ENCODE measurements at places on chromosomes 4 and X.

- DNase-seq = no peak
Measured at GRCh38 chr4:100582146-100582545, 64.3 kb upstream of the EMCN start.

GRCh38 chrX:19195243-19195610, 73.0 kb upstream of the ADGRG2 start:
- DNase-seq = no peak

DNA sequence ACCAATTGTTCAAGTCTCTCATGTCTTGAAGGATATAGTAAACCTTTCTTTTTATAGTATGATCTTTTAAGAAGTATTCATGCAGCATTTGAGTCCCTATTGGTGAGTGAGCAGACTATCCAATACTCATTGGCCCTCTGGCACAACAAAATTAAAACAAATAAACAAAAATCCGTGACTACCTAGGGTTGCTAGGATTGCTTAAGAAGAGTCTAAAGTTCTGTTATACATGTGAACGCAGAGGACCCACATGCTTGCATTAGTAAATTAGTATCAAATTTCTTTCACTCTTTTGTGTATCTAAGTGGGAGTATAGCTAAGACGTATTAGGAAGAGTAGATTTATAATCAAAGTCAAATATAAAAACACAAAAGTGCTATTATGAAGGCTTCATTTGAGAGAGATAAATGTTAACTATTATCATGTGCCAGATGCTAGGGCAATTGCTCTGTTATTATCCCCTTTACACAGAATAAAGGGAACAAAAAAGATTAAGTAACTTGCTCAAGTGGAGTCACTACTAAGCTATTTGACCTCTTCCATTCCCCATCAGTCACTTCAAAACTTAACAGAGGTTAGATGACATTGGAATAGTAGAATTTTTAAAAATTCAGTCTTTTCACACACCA, 29.2 kb upstream of the LARP1B start:
- no peak for DNase-seq

GRCh38 chr4:48073567-48074103, 57.1 kb downstream of the NIPAL1 start:
- no peak for DNase-seq

DNA sequence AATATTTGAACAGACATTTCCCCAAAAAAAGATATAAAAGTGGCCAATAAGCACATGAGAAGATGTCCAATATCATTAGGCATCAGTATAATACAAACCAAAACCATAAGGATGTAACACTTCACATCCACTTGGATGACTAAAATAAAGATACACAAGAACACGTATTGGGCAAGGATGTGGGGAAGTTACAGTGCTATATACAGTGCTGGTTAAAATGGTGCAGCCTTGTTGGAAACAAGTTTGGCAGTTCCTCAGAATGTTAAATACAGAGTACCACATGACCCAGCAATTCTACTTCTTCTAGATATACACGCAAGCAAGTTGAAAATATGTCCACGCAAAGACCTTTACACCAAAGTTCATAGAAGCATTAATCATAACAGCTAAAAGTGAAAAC, 58.9 kb downstream of the HAUS3 start:
- DNase-seq = no peak

DNA sequence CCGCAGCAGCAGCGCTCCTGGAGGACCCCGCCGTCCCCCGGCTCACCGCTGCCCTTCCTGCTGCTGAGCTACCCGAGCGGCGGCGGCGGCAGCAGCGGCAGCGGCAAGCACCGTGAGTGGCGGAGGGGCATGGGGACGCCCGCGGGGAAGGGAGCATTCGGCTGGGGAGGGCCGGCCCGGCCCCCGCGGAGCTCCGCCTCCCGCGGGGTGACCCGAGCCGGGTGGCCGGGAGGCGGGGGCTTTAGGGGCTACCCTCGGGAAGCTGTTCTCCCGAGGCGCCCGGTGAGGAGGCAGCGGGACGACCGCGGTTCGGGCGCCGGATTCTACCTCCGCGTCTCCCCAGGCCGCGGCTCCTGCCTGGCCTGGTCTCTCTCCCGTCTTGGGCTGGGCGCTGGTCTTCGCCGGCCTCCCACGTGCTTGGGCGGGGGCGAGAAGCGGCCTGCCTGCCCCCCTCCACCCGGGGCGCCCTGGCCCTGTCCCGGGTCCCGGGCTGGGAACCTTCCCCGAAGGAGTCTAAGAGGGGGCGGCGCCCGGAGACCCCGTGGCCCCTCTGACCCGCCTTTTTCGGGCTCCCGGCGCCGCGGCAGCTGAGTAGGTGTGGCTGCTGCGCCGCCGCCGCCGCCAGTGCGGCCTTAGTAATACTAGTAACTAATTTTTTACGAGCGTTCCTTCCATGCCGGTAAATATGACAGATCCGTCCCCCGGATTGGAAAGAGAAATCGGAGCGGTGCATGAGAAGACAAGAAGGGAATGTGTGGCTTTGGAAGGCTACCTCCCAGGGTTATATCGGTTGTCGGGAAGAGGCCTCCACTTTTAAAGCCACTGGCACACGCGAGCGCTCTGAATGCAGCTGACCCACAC, 16.4 kb upstream of the RUFY3 start:
- peak; percentile 75 for DNase-seq

- no peak for DNase-seq
Measured at GRCh38 chr4:182169987-182170386, 73.2 kb upstream of the TENM3 start.

- DNase-seq = no peak
Measured at GRCh38 chr4:71201817-71202576, 136.8 kb upstream of the SLC4A4 start.

DNA sequence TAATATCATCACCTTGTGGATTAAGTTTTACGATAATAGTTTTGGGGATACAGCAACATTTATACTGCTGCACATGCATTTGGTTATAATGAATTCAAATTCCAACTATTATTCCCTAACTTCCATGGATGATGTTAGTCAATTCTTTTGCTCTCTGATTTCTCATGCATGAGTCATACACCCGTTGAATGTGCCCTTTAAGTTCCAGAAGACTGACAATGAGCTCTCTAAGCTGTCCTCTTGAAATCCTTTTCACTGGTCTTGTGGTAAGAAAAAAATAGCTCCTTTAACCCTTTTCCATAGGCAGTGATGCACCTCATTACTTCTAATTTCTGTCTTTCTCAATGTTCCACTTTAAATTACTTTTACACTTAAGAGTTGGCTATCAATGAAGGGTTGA, 1095.2 kb upstream of the POU3F4 start:
- DNase-seq = no peak

DNA sequence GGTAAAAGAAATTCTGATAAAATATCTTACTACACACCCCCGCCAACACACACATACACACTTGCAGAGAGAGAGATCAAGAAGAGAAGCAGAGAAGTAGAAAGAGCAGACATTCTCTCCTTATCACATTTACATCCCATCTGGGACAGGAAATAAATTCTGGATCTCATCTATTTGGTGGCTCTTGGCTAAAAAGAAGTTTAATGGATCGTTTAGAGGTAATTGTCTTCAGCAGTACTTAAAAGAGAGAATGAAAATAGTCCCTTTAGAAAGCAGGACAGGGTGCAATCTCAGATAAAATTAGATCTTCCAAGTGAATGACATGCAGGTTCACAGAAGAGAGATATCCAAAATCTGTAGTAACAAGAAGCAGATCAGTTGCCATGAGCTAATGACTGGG, 1392.5 kb downstream of the RAPGEF2 start:
- DNase-seq = no peak

- DNase-seq = no peak
Measured at GRCh38 chrX:110665223-110666002, 130.2 kb downstream of the CHRDL1 start.

GRCh38 chr4:169682372-169683047, 62.1 kb downstream of the CLCN3 start:
- no peak for DNase-seq

DNA sequence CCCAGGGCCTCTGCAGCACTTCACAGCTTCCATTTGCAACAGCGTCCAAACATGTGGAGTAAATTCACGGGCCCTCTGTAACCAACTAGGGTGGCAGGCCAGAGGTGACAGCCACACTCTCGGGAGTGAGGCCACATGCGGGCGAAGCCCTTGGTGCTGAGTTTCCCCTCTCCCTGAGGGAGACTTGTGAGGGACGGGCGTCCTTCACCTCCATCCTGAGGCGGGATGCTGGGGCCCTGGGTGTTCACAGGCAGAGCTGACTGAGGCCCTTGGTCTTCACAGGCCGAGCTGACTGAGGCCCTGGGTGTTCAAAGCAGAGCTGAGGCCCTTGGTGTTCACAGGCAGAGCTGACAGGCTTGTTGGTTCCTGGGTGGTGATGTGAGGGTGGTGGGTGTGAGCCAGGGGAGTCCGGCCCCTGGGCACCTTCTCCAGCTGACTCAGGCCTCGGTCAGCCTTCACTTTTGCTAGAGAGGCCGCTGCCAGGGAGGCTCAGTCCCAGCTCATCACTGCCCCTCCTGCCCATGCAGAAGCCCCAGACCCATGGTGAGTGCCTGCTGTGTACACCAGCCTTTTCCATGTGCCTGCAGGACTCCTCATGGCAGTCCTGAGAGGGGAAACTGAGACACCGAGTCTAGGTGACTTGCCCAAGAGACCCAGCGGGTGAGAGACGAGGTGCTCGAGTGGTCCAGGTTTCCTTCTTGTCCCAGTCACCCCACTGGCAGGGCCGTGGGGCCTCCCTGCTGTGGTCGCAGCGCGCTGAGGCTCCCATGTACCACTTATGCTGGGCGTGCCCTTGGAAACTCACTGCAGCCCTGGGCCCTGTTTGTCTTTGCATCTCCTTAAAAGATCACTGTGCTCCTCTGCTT, 8.5 kb downstream of the WFS1 start:
- no peak for DNase-seq

DNA sequence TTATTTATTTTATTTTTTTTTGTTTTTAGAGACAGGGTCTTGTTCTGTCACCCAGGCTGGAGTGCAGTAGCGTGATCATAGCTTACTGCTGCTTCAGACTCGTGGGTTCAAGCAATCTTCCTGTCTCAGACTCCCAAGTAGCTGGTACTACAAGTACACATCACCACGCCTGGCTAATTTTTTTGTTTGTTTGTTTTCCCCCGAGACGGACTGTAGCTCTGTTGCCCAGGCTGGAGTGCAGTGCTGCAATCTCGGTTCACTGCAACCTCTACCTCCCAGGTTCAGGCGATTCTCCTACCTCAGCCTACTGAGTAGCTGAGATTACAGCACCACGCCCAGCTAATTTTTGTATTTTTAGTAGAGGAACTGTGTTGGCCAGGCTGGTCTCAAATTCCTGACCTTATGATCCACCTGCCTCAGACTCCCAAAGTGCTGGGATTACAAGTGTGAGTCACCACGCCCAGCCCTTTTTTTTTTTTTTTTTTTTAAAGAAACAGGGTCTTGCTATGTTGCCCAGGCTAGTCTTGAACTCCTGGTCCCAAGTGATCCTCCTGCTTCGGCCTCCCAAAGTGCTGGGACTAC, 32.2 kb downstream of the COPS4 start:
- DNase-seq = no peak

- no peak for DNase-seq
Measured at GRCh38 chr4:74005528-74005927, 7.1 kb upstream of the CXCL5 start.

DNA sequence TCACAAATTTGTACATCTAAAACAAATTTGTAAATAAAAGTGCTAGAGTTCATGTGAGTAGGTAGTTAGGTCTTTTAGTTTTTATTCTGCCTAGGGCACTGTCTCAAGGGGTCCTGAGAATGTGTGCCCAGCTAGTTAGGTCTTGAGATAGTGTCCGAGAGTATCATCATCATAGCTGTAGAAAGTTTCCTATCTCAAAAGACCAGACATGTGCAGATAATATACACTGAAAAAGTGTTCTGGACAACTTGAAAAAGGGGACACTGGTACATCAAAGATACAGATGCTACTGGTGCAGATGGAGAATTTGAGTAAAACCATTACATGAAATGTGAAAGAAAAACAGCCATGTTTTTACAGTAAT, 1.8 kb upstream of the ZCCHC4 start:
- no peak for DNase-seq

GRCh38 chr4:113094802-113095201, 45.3 kb downstream of the ANK2 start:
- DNase-seq = no peak

- DNase-seq = no peak
Measured at GRCh38 chrX:29196501-29196900, 609.3 kb downstream of the IL1RAPL1 start.

DNA sequence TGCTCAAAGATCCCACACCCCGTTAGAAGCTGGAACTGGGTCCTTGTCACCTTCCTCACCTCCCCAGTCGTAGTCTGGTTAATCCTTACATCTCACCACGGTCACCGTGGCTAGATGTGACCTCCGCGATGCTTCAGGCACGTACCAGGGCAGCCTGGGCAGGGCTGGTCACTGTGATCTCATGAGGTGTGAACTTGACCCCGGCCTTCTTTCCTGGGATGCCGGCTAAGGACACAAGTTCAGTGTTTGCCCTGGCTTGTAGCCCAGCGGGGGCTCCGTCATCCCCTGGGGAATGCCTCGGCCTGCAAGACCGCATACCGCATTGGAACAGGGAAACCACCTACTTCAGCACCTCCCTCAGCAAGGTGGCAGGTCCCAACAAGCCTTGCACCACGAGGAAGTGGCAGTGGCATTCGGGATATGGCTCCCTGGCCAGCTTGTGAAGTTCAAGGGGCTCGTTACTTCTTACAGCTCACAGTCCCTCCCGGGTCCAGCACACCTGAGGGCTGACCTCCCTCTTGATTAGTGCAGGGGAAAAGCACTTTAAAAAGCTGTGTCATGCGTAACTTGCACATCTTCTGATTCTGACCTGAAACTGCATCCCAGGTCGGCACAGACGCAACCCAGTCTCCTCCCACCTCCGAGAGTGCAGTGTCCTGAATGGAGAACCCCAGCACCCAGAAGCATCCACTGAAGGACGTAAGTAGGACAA, 25.9 kb downstream of the NOP14 start:
- DNase-seq = no peak

DNA sequence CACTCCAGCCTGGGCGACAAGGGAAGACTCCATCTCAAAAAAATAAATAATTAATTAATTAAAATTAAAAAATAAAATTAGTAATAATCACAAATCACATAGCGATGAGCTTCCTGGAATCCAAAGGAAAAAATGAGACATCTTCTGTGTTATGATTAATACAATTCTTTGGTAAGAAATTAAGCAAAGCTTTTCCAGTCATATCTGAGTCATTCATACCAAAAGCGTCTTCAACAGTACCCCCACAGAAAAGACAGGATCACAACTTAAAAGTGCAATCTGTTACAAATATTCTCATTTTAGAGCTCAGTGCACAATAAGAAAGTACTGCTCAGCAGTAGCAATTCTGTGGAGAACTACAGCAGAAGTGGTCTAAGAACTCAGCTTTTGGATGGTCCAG, 168.5 kb upstream of the MXRA5 start:
- no peak for DNase-seq

DNA sequence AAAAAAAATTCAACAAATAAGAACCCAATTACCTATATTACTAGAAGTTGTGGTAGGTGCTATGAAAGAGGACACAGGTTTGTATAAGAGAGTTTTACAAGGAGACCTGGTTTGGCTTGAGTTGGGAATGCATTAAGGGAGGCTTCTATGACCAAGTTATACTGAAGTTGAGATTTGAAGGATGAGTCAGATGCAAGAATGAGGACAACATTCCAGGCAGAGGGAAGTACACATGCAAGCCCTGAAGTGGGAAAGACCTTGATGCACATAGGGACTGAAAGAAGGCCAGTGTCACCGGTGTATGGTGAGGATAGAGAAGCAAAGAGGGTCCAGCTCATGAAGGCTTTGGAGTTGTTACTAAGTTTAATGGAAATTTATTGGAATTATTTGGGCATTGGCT, 52.2 kb downstream of the ANK2 start:
- DNase-seq = no peak

Measured in CD4-positive, alpha-beta T cell treated with Interleukin-15 for 1 hour (primary cell).